Mucosa of descending colon (tissue), 3 donors: ENCODE measurements at places on chromosomes 3 and 15. TPM values are rescaled to one million over a fixed set of nuclear protein-coding genes. Genes with fewer than 3 reads are reported as not detected.

Gene HHLA2
- total RNA-seq: 98.2 TPM

Gene IQCH
- total RNA-seq: 3.0 TPM

- DNase-seq: no peak
Measured at GRCh38 chr3:141619450-141619849, 118.6 kb upstream of the RNF7 start.

- no peak for DNase-seq
Measured at GRCh38 chr3:56914646-56915045, 112.9 kb upstream of the ARHGEF3 start.
